Mesendoderm (in vitro differentiated cells): ENCODE measurements at places on chromosomes 7 and 10.
A peak's percentile ranks its signal among the peaks of the same experiment; 100 is the strongest.

GRCh38 chr7:6200971-6201370 lies 71.5 kb downstream of the CYTH3 start:
- DNase-seq = no peak
- no peak overlapping the region for H3K27ac ChIP-seq
- H3K4me3 ChIP-seq = no peak overlapping the region
- peaks cover 3% of the 10 kb centered on the region for H3K4me1 ChIP-seq
- H3K36me3 ChIP-seq = no peaks in the 10 kb centered on the region

DNA sequence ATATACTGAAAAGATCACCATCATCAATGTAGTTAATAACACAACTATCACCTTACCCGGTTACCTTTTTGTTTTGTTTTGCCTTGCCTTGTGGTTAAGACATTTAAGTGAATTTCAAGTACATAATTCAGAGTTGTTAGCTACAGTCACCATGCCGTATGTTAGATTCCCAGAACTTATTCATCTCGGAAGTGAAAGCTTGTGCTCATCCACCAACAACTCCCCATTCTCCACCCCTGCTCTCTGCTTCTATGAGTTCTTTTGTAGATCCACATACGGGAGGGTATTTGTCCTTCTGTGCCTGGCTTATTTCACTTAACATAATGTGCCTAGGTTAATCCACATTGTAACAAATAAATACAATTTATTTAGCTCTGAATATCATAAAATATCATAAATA lies 182.8 kb upstream of the ADARB2 start:
- H3K4me1 ChIP-seq = no peaks in the 10 kb centered on the region
- no peaks in the 10 kb centered on the region for H3K27me3 ChIP-seq
- H3K36me3 ChIP-seq = no peaks in the 10 kb centered on the region

DNA sequence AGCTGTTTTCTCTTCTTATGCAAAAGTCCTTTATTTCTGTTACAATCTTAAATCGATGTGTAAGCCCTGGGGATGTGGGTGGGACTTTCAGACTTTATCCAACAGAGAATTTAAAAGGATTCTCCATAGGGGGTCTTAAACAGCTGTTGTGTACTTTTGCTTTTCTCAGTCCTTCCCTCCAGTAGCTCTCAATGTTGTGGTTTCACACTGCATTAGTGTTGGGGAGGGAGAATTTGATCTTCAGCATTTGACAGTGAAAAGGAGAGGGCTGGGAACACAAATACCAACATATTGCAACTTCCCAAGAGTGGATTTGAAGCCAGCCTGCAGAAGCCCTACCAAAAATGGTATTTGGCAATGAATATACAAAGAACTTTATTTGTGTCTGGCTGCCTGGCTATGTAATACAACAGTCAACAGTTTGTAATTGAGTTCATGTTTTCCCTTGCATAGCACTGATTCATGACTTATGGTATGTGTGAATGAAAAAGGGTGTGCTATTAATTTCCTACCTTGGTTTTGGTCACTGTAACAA lies 80.1 kb upstream of the CAPZA2 start:
- DNase-seq = peak; percentile 76
- H3K4me1 ChIP-seq = peaks cover 3% of the 10 kb centered on the region
- no peak overlapping the region for H3K4me3 ChIP-seq
- H3K27me3 ChIP-seq = no peaks in the 10 kb centered on the region
- H3K36me3 ChIP-seq = no peaks in the 10 kb centered on the region
- no peak overlapping the region for H3K27ac ChIP-seq

- no peaks in the 10 kb centered on the region for H3K4me1 ChIP-seq
- H3K4me3 ChIP-seq = no peak overlapping the region
- no peak for DNase-seq
Measured at GRCh38 chr7:38629651-38630510, 1.3 kb downstream of the AMPH start.
